ENCODE measurements at places on chromosomes 11 and 22.
A peak's percentile ranks its signal among the peaks of the same experiment; 100 is the strongest.

DNA sequence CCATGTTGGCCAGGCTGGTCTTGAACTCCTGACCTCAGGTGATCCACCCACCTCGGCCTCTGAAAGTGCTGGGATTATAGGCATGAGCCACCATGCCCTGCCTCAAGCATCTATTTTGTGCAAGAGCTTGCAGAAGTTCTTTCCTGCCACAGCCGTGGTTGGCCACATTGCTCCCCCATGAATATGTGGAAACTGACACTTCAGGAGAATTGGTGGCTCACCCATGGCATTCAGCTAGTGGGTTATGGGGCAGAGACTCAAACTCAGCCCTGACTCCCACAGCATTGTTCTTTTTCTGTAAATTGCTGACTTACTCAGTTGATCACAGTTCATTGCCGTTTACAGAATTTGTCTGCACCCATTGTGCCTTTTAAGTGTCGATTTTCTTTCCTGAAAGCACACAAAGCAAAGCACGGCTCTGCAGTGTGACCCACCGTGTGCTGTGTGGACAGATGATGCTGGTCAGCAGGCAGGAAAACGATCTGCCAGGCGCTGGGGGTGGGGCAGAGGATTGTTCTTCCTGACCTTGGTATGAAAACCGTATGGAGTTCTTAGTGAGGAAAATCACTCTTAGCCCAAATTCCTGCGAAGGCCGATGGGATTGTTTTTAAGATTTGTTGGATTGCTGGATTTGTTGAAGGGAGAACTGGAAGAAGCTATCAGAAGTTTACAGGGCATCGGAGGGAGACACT lies 115.6 kb downstream of the PTPRJ start:
- DNase-seq, result no peak

DNA sequence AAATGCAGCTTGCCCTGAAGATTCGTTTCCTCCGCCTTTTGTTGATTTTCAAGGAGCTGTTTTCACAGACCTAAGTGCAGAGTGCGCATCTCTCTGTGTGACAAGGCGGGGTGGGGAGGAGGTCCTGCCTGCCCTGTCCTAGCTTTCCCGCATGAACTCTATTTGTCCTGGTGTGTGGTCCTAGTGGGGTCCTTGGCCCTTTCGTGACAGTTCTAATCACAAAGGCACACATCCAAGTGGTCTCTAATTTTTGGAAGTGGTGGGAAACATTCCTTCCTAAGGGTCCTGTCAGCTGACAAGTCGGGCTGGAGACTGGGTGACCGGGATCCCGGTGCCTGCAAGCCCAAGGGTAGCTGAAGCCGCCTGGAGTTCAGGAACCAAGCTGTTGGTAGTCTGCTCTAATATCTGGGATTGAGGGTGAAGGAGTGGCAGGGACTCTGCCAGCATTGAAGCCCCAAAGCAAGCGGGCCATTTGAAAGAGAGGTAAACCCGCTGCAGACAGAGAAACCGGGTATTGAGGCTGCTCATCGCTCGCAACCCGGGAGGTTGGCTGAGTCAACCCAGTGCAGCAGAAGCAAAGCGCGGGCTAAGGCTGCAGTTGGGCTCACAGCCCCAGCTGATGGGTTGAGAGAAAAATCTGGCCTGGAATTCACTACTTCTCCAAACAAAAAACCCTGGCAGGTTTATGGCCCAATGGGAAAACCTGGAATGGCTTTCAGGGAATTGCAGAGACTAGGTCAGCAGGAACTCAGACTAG lies 28.1 kb upstream of the FBXO3 start:
- peak; percentile 90 for DNase-seq

DNA sequence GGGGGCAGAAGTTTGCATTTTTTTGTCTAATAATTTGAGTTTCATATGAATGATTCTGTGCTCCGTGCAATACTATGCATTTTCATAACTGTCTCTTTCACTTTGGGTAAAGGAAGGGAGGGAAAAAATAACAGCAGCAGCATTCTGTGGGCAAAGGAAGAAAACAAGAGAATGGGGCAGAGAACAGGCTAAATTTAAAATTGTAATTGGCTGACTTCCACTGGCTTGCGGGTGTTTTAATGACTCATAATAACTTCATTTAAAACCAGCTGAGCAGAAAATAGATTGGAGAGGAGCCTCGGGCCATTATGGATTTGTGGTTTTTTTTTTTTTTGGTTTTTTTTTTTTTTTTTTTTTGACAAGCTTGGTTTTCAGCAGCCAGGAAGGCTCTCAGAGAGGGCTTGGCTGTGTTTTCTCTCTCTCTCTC lies 107.4 kb downstream of the ZBTB16 start:
- DNase-seq, result peak; percentile 93

- peak; percentile 43 for DNase-seq
Observed at GRCh38 chr11:131290185-131290584, 80.2 kb upstream of the NTM start.

DNA sequence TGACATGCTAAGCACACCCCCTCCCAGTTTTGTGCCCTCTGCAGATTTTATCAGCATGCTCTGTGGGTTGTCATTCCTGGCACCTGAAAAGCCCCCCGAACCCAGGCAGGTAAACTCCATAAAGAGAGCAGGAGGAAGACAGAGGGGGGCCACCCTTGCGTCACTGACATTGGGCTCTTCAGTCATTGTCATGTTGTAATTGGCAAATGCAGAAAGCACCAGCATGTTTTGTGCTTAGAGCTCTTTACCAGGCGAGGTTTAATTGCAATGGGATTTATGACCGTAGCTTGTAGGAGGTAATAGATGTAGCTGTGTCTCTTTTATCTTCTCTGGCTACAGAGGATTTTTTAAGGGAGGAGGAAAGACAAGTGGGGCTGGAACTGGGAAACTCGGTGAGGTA lies 201.7 kb downstream of the GRIK4 start:
- no peak for DNase-seq

- peak; percentile 14 for DNase-seq
Observed at GRCh38 chr11:9462172-9462799, 1.5 kb downstream of the ZNF143 start.

- DNase-seq, result no peak
Observed at GRCh38 chr22:23574877-23575276, 5.2 kb downstream of the IGLL1 start.

DNA sequence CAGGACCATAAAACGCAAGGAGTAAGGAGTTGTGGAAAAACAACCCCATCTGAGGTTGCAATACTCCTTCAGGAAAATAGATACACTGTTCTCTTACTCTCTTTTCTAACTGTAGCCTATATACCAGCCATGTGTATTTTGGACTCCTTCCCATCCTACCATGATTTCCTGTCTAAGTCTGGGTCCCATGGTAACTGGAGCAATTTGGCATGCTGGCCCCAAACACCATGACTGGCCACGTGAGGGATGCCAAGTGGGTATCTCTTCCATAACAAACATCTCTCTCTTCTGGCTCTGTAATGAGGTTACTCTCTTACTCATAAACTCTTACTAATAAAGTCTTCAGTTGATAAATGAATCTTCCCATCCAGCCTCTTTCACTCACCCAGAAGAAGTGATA lies 26.5 kb downstream of the ABTB2 start:
- peak; percentile 66 for DNase-seq

- no peak for DNase-seq
Observed at GRCh38 chr11:111518668-111519067, 4.1 kb downstream of the HOATZ start.

DNA sequence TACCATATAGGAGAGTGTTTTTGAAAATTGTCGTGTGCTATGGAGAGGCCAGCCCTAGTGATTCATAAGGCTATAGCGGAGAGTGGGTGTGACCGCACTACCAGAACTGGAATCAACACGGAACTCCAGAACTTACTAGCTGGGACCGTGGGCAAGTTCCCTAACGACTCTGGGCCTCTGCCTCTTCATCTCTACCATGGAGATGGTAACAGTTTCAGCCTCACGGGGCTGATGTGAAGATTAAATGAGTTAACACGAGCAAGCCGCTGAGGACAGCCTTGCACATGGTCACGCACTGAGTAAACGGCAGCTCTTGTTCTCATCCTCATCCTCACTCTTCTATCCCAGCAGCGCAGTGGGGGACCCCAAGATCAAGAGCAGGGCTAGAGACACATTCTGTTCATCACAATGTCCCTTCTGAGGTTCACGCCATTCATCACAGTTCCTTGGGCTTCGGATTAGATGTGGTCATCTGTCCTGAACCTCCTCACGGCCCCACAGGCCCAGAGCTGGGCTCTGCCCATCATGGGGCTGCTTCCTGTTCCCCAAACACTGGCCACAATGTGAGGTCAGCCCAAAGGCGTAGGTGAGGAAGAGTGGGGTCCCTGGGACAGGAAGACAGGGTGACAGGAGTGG lies 47.2 kb upstream of the CD5 start:
- DNase-seq, result no peak

GRCh38 chr11:80779905-80780605 lies 1339.2 kb upstream of the TENM4 start:
- no peak for DNase-seq

DNA sequence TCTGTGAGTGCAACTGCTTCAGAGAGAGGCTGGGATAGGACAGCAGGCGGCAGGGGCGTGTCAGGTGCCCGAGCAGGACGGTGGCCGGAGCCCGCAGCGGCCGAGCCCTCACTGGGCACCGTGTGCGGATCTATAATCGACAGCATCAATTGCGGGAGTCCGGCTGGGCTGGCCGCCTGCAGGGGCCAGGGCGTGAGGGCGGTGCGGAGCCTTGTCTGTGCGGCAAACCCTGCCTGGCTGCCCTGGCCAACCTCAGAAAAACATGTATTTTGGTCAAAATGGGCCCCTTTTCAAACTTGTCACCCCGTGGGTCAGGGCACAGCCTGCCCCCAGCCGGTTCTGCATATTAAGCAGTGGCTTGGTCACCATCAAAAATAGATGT lies 91.3 kb upstream of the KCNQ1OT1 start:
- no peak for DNase-seq

Measured in fibroblast of upper back skin (primary cell).